ENCODE measurements at places on chromosomes 2 and 18.

- DNase-seq: no peak
Measured at GRCh38 chr2:36044411-36044810, 311.2 kb upstream of the CRIM1 start.

DNA sequence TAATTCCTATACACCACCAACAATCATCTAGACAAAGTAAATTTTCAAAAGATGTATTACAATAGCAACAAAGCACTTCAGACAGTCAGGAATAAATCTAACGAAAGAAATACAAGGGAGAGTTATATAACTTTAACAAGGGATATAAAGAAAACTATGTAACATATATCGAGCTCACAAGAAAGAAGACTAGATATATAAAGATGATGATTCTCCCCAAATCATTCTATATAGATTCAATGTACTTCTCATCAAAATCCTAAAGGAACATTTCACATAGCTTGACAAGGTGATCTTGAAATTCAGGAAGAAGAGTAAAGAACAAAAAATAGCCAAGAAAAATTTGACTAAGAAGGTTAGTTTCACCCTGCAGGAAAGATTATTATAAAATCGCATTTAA, 179.4 kb downstream of the SP3 start:
- no peak for DNase-seq

- no peak for DNase-seq
Measured at GRCh38 chr18:58361212-58361611, 267.7 kb downstream of the ALPK2 start.

GRCh38 chr2:184927040-184927439, 328.7 kb downstream of the ZNF804A start:
- no peak for DNase-seq

GRCh38 chr2:125405816-125406215, 1250.1 kb upstream of the GYPC start:
- peak; percentile 81 for DNase-seq

DNA sequence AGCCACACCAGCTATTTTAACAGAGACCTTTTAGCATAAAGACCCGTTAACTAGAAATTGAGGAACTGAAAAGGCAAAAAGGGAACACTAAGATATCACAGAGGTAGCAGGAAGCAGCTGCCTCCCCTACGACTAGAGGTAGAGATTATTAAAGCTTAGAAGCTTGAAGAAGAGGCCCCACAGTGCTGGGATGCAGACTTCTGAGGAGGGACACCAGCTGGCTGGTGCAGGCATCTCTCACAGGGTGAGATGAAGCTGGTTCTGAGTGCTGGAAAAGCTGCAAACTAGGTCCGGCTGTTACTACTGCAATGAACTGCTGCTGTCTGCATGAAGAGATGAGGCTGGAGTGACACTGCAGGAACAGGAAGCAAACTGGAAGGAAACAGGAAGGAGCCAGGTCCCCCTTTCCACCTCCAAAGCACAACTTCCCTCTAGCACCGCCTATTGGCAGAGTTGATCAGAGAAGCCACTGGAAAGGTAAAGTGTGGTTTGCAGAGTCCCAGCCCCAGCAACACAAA, 61.2 kb upstream of the MRPS9 start:
- DNase-seq: peak; percentile 49

- DNase-seq: no peak
Measured at GRCh38 chr2:43212216-43212835, 14.1 kb downstream of the ZFP36L2 start.

- DNase-seq: no peak
Measured at GRCh38 chr2:139259422-139260051, 479.3 kb upstream of the NXPH2 start.

GRCh38 chr2:203737360-203737759, 30.9 kb downstream of the CD28 start:
- DNase-seq: peak; percentile 45

DNA sequence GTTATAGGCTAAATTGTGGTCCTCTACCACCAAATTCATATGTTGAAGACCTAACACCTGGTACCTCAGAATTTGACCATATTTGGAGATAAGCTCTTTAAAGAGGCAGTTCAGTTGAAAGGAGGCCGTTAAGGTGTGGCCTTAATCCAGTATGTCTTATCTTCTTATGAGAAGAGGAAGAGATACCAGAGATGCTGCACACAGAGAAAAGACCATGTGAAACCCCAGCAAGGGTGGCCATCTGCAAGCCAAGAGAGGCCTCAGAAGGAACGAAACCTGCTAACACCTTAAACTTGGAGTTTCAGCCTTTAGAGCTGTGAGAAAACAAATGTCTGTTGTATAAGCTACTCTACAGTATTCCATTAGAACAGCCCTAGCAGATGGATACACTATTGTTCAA, 528.1 kb upstream of the DCC start:
- DNase-seq: no peak

DNA sequence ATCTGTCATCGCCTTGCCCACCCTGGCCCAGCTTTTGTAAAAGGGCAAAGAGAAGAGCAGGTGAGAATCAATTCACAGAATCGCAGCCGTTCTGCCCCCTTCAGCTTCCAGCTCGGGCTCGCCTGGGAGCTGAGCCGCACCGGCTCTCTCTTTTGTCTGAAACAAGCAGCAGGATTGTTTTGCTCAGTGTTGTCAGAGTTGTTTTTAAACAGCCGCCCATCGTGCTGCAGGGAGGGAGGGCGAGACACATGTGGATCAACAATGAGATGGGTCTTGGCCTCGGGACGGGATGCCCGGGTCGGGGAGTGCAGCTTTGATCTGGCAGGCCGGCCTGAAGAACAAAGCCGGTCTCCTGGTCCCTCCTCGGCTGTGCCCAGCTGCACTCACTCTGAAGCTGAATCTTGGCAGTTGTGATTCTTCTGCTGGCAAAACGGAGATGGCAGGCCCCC, 39.7 kb upstream of the HDAC4 start:
- no peak for DNase-seq

DNA sequence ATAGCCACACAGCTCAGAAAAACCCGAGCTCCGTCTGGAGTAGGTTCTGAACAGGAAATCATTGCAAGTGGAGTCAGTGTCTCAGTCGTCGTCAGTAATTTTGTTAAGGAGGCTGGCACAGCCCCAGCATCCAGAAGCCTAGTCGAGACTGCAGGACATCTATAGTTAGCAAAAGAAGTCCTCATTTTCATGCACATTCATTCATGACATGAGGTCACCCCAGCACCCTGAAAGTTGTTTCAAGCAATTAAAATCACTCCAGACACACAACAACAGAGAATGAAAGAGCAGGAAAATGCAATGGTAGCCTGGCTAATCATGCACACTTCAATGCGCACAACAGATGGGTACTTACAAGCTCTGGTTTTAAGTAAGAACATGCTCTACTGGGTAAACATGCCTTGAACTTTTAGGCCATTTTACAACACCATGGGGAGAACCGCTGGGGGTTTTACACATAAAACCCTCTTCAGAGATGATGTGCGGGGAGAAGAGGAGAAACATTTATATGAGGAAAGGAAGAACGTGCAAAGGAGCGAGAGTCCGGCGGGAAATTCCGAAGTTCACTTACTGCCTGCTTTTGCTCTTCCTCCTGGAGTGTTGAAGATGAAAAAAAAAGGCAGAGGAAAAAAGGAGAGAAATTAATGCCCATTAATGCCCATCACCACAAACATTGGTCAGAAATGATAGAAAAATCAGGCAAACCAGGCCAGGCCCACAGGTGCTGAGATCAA, 77.4 kb upstream of the DNMT3A start:
- DNase-seq: no peak

GRCh38 chr2:216545359-216545758, 46.7 kb downstream of the RPL37A start:
- no peak for DNase-seq

DNA sequence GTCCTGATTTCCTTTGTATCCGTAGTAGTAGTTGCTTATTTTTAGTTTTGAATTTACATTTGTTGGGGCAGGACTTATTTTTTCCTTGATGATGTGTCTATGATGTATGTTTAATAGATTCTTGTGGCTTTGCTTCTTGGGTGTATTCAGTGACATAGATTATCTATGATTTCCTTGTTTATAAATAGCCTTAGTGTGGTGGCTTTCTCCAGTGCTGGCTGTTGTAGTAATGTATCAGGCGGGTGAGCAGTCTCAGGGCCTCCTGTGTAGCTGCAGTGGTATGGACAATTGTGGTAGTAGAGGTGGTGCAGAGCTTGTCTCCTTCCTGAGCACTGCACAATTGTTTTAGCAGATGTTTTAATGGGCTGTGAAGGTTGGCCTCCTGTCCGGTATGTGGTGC, 60.5 kb downstream of the SMCHD1 start:
- DNase-seq: no peak

GRCh38 chr2:1750933-1751766, 6.8 kb upstream of the PXDN start:
- DNase-seq: peak; percentile 86

GRCh38 chr2:203650860-203651613, 55.4 kb upstream of the CD28 start:
- DNase-seq: peak; percentile 80

- no peak for DNase-seq
Measured at GRCh38 chr18:47149457-47150028, 757 bp downstream of the HDHD2 start.

DNA sequence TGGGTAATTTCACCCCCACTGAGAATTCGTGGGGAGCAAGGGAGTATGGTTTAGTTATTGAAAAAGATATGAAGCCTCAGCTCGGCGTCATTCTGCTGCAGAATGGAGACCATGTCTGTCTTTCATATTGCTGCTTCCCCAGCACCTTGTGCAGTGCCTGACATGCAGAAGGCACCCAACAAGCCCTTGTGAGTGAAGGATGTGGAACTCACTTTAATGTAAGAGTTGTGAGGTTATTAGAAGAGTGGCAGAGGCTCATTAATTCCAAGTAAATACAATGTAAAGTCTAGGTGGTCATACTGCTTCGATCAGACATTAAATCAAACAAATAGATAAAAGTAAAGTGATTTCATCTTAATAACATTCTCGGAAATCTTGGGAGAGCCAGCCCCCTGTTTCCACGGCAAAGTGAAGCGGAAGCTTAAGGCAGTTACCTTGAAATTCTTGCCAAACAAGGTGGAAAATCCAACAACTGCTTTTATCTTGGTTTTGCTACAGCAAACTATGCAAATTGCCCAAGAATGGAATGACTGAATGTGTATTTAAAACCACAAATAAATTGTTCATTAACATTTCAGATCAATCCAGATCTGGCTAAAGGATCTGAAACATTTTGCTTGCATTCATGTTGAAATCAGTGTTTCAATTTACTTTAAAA, 9.6 kb downstream of the CFAP221 start:
- DNase-seq: no peak

All from PC-3 (cell line).